ENCODE measurements at places on chromosomes 1 and 21. TPM values are rescaled to one million over a fixed set of nuclear protein-coding genes. Genes with fewer than 3 reads are reported as not detected.

GRCh38 chr1:6243993-6244392, at the start of gene HES3:
Gene HES3, plus strand, starts transcription at chr1:6244179. Its CDS starts 187 bp downstream, at chr1:6244366.
- no peak for DNase-seq

GRCh38 chr1:246483569-246483933, 23.5 kb downstream of the SMYD3 start:
- DNase-seq, result no peak

- DNase-seq, result no peak
These were observed 6.3 kb upstream of the ADAR start for GRCh38 chr1:154614247-154614646.

DNA sequence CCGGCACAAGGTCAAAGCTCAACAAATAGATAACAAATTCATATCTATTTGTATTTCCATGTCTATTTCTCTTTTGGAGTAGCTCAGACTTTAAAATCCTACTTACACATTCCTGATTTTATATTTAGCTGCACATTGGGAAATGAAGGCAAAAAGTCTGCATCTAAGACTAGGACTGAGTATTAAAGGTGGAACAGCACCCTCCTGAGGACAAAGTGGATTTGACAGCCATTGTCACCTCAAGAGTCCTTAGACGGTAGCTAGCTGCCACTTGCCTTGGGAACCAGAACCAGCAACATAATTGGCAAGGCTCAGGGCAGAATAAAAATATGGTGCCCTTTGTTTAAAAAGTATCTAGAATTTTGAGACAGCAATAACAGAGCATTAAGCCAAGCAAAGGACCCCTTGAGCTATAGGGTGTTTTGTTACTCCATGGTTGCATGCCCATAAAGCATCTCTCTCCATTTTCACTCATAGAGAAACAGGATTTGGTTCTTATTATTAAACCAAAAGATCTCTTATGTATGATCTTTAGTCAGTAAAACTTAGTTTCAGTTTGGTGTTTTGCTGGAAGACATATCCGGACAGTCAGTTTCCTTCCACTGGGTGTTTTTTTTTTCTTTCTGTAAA, 30.0 kb upstream of the SGIP1 start:
- peak; percentile 65 for DNase-seq

DNA sequence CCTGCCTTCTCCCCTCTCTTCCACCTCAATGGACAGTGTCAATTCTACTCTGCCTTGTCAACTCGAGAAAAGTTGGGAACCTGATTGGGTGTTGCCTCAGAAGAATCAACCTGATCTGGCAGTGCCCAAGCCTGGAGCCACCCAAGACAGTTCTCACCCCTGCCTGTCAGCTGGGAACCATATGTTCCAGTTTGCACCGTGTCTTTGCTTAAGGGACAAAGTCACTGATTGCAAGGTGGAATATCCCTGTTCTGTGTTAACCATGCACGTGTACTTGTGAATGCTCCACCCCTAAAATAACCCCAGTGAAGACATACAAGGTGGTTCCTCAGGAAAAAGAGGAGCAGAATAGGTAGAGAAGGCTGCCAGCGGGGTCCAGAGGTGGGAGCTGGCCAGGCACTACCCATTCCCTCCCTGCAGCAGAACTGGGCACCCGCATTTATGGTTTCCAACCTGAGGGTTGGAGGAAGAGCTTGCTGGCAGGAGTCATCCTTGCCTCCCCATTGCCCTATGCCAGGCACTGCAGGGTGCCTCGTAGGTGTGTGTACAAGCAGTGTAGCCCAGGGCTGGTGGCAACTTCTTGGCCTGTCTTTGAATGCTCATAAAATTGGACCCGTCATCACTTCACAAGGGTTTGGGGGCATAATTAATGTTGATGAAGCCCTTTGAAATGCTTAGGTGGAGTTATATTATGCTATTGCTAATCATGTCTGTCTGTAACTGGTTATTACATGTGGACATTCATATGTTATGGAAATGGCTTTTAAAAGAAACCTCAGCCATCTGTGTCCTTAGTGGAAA, 11.3 kb downstream of the NIPAL3 start:
- DNase-seq, result no peak

Gene SHISA4
- total RNA-seq, result 0.85 TPM

Gene PPIAL4G
- 0.08 TPM for total RNA-seq

GRCh38 chr1:205301205-205301821, 20.2 kb downstream of the NUAK2 start:
- DNase-seq, result peak; percentile 68

GRCh38 chr21:28799926-28800325, 192.8 kb downstream of the LTN1 start:
- DNase-seq, result no peak

Gene LYSMD1
- total RNA-seq, result 7.5 TPM

DNA sequence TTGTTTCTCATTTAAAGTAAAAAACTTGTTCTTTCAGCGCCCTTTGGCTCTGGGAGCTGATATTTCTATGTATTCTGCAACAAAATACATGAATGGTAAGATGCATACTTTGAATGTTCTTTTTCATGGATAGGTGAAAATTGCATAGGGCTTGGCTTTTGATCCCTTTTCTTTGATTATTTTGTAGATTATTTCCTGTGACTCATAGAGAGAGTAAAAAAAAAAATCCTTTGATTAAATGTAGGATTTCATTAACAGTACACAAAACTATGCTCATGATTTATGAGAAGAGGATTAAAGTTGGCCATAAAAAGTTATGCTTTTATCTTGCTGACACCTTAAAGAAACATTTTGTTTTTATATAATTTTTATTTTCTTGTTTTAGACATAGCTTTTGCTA, 18.7 kb downstream of the CTH start:
- no peak for DNase-seq

DNA sequence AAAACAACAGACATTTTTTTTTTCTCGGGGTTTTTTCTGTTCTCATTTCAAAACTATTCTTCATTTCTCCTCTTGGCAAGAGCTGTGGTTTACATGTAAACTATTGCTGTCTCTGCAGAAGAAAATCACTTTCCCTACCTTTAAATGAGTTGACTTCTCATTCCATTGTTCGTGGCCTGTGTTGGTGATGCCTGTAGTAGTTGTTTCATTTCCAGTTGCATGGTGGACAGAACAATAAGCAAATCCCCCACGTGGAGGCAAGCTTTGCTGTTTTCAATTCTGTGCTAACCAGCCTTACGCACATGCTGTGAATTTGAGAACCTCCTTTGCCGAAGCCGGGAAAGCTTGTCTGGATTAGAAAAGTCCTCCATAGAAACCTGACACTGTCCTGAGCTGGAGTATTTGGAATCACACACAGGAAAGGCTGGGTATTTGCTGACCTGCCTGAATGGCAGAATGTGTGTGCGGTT, 26.2 kb upstream of the MAP3K7CL start:
- DNase-seq, result no peak

Gene PYGO2
- 49.8 TPM for total RNA-seq

- no peak for DNase-seq
These were observed 33.1 kb upstream of the SAMD11 start for GRCh38 chr1:890661-891060.

DNA sequence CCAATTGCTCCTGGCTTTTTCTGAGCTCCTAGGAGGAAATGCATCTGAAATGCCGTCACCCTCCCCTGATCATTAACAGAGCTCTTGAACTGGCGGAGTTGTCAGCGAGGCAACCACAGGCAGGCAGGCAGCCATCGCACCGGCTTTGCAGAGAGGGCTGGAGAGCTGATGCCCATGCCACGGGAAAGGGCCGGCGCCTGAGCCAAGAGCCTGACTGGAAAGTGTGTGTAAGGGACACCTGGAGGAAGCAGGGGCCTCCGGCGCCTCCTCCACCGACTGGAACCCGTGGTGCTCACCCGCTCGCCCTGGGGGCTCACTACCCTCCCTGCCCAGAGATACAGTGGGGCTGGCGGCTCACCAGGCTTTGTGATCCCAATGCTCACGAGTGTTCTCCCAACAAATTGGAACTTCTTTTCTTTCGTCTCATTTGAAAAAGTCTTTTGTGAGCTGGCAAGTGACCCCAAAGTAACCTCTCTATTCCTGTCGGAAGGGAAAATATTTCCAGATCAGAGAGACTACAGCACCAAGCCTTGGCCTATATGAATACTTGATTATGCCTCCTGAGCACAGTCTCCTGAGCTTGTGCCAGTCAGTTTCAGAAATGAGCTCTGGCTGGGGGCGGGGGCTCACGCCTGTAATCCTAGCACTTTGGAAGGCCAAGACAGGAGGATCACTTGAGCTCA, 97.7 kb upstream of the SLC25A33 start:
- DNase-seq, result no peak

DNA sequence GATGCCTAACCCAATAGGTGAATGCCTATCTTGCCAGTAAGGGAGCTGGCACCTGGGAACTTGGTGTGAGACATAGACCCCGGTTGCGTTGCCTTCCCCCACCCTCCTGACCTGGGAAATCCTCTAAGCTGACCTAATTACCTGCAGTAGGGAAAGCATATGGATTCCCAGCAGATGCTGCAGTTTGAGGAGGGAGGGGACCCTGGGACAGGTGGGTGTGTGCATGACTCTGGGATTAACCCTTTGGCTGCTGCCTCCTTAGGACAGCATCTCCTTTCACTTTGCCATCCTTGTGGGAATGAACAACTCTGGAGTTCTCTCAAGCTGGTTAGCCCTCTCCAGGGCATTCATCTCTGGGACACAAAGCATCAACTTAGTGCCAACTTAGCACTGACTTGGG, 16.4 kb upstream of the NFASC start:
- DNase-seq, result no peak
